ENCODE measurements at places on chromosomes 5 and 9.

GRCh38 chr9:76891874-76892273, 14.0 kb downstream of the PRUNE2 start:
- no peak for DNase-seq

DNA sequence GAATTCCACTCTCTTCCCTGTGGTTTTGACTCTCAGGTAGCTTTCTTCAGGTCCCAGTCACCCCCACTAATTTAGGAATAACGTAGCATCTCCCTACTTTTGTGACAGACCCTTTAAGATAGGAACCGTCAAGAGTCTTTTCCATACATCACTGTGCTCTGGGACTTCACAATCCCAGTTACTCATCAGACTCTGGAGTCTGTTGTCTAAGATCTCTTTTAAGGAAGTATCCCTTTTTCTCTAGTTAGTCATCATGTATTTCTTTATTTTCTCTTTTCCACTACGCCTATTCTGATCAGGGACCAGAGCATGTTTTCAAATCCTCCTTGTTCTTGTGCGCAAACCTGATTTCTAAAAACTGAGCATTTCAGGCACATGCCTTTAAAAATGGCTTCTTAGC, 143.0 kb downstream of the GOLPH3 start:
- DNase-seq: no peak

- no peak for DNase-seq
These were observed 64.2 kb upstream of the RANBP3L start for GRCh38 chr5:36365896-36366295.

DNA sequence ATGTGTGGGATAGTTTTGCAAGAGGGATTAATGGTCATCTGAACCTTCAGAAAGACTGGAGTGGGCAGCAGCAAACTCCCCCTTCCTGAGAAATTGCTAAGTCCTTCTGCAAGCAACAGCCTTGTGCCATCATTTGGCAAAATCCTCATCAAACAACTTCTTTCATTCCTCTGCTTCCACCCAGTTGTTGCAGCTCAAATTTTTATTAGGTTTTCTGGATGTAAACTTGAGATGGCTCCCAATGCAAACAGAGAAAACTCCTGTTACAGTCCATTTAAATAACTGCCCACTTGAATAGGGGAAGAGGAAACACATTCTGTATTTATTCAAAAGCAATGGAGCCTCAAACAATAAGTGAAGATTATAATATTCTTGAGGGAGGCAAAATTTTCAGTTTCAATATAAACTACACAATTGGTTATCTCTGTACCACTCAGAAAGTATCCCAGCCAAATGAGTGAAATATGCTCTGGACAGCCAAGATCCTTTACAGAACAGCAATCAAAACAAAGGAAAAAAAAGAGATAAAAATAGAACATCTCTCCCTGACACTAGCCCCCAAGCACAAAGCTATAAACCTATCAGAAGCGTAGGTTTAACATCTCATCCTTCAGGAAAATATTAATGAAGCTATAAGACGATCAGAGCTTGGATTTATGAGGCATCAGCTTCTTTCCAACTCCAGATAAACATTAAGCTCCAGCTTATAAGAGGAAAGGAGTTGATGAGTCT, 17.3 kb upstream of the DAP start:
- DNase-seq: no peak

DNA sequence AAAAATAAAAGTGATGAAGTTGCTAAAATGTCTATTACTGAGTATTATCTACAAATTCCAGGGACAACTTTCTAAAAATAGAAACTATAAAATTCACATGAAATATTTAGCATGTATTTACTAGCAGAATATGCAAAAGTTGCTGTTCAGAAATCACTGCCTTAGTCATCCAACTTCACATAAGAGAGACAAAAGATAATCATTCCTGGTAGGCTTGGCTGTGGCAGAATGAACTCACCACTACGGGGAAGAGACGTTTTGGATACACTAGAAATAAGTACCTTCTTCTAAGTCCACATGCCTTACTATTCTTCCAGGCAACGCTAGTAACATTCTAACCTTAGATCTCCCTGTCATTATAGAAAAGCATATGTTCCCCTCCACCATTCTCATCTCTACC, 272.2 kb downstream of the BNC2 start:
- DNase-seq: no peak

DNA sequence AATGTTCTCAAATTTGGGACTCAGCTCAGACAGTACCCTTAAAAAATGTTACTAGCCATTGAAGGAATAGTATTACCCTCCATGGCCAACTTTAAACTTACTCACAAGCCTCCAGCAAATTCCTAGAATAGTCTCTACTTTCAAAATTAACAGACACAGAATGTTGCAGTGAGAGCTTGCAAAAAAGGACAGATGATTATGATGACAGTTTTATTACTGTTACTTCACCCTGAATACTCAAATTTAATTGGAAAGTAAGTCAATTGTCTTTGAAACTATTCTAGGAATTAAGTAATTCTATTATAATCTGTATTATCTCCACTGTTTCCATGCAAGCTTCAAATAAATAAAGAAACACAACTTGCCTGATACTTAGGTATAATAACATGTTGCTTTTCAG, 288.3 kb downstream of the SLF1 start:
- DNase-seq: no peak

- no peak for DNase-seq
These were observed 160.7 kb upstream of the ZNF608 start for GRCh38 chr5:124907098-124907644.

DNA sequence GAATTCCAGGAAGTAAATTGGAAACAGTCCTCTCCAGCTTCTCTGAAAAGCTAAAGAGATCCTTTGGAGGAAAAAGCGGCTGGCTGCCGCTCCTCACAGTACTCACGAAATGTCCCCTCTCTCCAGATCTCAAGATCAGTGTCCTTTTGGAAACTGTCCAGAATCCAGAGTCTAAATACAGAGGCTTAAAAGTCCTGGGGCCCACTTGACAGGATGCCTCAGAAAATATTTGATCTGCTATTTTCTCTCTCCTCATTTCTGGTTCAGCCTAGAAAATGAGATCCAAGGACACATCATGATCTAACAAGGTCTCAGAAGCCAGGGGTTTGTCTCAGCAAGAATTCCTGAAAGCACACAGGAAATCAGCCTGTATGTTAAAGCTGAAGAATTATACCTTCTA, 7.2 kb downstream of the C1QTNF2 start:
- DNase-seq: no peak

DNA sequence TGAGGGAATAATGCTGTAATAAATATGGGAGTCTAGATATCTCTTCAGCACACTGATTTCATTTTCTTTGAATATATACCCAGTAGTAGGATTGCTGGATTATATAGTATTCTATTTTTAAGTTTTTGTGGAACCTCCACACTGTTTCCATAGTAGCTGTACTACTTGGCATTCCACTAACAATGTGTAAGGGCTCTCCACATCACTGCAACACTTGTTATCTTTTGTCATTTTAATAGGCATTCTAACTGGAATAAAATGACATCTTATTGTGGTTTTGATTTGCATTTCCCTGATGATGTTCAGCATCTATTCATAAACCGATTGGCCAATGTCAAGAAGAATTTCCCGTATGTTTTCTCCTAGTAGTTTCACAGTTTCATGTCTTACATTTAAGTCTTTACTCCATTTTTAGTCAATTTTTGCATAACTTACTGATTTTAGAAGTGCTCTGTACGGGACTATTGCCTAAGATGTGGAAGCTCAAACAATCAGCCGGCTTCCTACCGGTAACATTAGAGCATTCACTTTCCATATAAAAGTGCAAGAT, 1078.8 kb downstream of the TAF11L14 start:
- DNase-seq: no peak

DNA sequence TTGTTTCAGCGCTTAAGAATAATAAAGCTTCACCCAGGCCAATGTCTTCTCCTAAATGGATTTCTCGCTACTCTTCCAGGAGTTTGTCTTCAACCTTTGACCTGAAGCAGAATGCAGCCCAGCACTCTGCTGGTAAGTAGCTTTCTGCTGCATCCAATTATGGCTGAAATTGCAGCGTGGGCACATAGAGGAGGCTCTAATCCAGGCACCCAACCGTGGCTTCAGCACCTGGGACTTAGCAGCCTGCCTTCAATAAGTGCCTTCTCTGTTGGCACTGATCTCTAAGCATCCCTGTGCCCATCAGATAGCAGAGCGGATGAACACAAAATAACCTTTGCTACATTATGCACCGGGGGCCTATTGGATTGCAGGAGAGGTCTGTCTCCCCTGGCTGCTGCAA, 105.2 kb downstream of the TRIM32 start:
- no peak for DNase-seq

DNA sequence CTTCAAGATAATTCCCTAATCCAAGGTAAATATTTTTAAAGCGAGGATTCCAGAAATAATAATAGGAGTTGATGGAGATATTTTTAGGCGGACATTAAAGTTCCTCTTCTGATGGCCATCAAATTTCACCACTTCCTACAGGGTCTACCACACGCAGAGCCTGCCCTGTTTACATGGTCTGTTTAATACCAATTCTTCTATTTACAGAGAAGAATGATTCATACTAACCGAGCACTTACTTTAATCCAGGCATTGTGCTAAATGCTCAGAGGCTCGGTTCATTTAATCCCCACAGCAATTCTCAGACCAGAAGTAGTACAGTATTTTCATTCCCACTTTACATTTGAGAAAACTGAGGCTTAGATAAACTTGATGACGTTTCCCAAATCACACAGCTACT, 3.0 kb upstream of the ITGA1 start:
- no peak for DNase-seq

GRCh38 chr5:59562756-59563389, 330.7 kb downstream of the PDE4D start:
- peak; percentile 5 for DNase-seq

DNA sequence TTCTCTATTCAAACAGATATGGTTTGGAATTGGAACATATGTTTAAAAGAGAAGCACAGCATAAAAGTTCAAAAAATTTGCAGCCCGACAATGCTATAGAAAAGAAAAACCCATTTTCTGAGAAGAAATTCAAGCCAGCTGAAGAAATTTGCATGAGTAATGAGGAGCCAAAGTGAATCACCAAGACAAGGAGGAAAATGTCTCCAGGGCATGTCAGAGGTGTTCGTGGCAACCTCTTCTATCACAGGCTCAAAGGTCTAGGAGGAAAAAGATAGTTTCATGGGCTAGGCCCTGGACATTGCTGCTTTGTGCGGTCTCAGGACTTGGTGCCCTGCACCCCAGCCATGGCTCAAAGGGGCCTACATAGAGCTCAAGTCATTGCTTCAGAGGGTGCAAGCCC, 134.8 kb upstream of the ADAMTS16 start:
- DNase-seq: no peak

- DNase-seq: no peak
These were observed 23.1 kb downstream of the CXXC5 start for GRCh38 chr5:139671096-139671841.

GRCh38 chr9:83937861-83938455, 16.7 kb upstream of the KIF27 start:
- peak; percentile 33 for DNase-seq

DNA sequence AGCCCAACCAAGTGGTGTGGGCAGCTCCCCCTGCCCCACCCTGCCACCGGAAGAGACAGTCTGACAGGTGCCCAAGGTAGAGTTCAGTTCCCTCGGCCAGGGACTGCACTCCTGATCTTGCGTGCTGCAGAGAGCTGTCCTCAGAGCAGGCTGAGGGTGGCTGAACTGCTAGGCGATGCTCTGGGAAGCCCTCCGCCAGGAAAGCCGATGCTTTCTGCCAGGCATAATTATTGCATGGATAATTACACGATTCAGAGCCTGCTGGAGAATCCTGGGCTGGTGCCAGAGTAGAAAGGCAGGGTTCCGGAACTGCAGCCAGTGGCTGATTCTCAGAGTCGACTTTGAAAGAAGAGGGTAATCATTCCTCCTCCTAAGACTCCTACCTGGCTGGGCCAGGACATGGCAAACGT, 19.3 kb downstream of the KCNIP1 start:
- no peak for DNase-seq

- no peak for DNase-seq
These were observed 374.9 kb upstream of the CLINT1 start for GRCh38 chr5:158233735-158234322.

DNA sequence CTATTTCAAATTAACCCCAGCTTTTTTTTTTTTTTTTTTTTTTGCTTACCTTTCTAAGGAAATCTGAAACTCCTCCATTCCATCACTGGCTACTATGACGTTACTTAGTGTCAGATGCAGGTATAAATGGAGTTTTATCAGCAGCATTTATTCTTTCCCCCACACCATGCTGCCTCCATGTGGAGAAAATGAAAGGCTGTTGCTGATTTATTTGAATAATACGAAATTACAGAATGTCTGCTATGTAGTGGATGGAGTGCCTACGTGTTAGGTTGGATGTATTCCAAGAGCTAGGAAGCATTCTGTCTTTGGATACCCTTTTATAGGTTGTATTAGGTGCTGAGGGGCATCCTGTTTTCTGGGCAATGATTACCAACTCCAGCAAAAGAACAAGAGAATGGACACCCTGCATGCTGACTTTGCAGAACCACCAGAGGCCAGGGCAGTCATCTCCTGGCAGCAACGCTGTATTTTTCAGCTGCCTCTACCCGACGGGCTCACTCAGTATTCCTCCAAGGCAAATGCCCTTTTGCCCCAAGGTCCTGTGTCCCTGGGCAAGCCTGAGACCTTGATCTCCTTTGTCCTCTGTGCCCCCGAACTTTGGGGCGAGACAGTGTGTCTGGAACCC, 199.5 kb downstream of the ALDH1A1 start:
- DNase-seq: no peak

- no peak for DNase-seq
These were observed 84.7 kb upstream of the SLCO6A1 start for GRCh38 chr5:102583276-102584124.

- DNase-seq: no peak
These were observed 102.0 kb upstream of the PTPN3 start for GRCh38 chr9:109600142-109600541.

DNA sequence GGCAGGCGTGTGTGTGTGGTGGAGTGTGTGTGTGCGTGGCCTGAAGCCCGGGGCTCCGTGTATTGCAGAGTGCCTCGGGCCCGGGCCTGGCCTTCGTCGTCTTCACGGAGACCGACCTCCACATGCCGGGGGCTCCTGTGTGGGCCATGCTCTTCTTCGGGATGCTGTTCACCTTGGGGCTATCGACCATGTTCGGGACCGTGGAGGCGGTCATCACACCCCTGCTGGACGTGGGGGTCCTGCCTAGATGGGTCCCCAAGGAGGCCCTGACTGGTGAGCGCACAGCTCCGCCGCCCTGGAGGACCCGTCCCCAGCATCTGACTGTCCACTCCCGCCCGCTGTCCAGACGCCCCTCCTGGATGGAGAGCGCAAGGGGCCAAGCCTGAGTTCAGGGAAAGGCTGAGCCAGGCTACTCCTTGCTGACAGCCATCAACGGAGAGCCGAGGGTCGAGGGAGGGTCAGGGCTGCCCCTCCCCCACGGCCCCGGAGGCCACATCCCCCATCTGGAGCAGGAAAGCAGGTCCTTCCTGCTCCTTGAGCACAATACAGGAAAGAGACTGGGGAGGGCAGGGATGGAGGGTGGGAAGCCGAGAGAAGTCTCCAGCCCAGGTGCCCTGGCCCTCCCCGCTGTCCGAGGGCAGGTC, 18.4 kb downstream of the SLC6A18 start:
- no peak for DNase-seq

GRCh38 chr9:108273988-108274387, 581.8 kb downstream of the ACTL7B start:
- DNase-seq: no peak

GRCh38 chr9:124320062-124320973, 62.6 kb downstream of the NEK6 start:
- DNase-seq: peak; percentile 44

GRCh38 chr9:117044241-117044640, 357.1 kb downstream of the TRIM32 start:
- DNase-seq: no peak

GRCh38 chr5:116492016-116492623, 82.5 kb downstream of the SEMA6A start:
- DNase-seq: peak; percentile 10
